Gastrocnemius medialis (tissue), 4 donors: ENCODE measurements at places on chromosomes 6 and 20.

DNA sequence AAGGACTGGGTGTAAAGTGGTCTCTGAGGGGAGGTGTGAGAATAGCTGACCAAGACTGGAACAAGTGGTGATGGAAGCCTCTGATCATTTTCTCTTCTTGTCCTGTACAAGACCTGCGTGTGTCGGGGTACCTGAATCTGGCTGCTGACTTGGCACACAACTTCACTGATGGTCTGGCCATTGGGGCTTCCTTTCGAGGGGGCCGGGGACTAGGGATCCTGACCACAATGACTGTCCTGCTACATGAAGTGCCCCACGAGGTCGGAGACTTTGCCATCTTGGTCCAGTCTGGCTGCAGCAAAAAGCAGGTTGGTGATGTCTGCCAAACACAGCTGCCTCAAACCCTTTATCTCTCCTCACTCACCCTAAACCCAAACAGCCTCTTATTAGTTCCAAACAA is 1.7 kb upstream of the HSD17B8 start:
- no peak for DNase-seq

DNA sequence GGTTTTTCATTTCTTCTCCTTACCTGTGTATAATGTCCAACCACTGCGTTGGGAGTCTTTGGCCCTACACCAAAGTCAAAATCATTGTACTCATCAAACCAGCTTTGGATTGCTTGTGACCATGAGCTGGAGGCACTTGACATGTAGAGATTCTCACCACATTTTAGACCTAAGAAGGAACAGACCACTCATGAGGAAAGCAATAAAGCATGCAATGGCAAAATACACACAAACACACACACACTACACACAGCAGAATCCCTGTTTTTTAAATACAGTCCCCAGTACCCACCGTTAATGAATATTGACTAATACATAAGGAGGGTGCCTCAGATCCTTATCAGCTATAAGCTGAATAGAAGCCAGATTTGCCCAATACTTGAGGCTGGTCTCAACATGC is 10.5 kb downstream of the CRISP3 start:
- DNase-seq, result no peak

GRCh38 chr20:34952671-34953070 is 2.9 kb downstream of the GSS start:
- no peak for DNase-seq

GRCh38 chr6:50707652-50708300 is 5.5 kb upstream of the TFAP2D start:
- DNase-seq, result no peak
